ENCODE measurements at places on chromosomes 7 and 10.
A peak's percentile ranks its signal among the peaks of the same experiment; 100 is the strongest.

GRCh38 chr7:137916564-137916963 lies 69.8 kb upstream of the DGKI start:
- no peak for DNase-seq

DNA sequence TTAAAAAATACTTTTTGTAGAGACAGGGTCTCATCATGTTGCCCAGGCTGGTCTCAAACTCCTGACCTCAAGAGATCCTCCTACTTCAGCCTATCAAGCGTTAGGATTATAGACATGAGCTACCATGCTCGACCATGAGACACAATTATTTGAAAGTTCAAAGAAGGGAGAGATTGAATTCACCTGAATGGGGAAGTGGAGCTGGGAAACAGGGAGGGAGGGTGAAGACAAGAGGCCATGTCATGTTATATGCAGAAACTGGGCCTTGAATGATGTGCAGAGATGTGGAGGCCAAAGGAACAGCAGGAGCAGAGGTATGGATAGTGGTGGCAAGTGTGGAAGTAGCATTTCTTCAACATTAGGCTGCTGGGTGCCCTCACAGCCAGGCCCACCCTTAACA lies 18.7 kb upstream of the CYCS start:
- no peak for DNase-seq

DNA sequence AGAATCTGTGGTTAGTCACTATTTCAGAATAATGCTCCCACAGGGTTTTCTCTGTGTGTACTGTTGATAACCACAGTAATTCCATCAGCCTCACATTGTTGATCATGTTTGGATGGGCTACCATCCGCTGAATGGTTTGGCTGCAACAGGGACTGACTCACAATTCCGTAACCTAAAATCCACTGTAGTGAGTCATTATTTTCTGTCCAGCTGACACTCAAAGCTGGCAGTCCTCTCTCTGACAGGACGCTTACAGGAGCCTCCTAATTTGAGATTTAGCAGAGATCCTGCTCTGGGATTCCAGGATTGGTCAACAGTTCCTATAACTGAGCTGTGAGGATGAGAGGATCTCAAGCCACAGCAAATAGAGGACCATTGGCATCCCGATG lies 32.7 kb downstream of the VWA2 start:
- no peak for DNase-seq

GRCh38 chr10:129032372-129033313 lies 434.4 kb upstream of the MGMT start:
- no peak for DNase-seq

DNA sequence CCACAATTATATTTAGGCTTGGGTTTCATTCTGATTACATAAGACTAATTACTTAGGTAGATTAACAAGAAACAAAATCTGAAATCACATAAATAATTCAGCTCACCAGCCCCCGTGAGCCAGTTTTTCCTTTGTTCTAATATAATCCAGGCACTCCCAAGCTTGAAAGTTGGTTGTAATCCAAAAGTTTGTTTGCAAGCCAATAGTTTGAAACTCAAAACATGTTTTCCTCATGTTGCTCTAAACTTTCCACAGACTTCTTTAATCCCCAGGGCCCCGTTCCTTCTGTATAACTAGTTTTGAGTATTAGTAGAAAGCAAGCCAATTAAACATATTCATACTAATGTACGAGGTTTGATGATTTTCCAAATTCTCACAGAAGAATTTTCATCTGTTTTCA lies 56.1 kb downstream of the SP8 start:
- no peak for DNase-seq

GRCh38 chr7:158286210-158286609 lies 301.4 kb downstream of the PTPRN2 start:
- no peak for DNase-seq

- no peak for DNase-seq
These were observed at the start of gene NPFFR1 for GRCh38 chr10:70283445-70284399. Gene NPFFR1, minus strand, starts transcription at chr10:70284004. Its CDS starts 328 bp downstream, at chr10:70283676.

DNA sequence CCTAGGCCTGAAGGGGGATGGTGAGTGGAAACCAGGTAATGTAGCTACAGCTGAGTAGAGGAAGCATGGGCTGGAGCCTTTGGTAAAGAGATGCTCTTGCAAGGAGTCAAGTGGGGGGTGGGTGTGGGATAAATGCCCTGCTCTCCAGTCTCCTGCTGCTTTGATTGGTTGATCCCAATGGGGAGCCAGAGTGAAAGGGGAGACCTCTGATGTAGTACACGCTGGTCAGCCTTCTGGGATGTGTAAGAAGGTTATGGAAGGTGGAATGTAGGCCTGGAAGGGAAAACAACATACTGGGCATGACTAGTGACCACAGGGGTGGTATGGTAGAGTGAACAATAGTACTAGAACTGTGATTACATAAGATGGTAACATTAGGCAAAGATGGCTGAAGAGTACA lies 44.3 kb downstream of the TET1 start:
- no peak for DNase-seq

DNA sequence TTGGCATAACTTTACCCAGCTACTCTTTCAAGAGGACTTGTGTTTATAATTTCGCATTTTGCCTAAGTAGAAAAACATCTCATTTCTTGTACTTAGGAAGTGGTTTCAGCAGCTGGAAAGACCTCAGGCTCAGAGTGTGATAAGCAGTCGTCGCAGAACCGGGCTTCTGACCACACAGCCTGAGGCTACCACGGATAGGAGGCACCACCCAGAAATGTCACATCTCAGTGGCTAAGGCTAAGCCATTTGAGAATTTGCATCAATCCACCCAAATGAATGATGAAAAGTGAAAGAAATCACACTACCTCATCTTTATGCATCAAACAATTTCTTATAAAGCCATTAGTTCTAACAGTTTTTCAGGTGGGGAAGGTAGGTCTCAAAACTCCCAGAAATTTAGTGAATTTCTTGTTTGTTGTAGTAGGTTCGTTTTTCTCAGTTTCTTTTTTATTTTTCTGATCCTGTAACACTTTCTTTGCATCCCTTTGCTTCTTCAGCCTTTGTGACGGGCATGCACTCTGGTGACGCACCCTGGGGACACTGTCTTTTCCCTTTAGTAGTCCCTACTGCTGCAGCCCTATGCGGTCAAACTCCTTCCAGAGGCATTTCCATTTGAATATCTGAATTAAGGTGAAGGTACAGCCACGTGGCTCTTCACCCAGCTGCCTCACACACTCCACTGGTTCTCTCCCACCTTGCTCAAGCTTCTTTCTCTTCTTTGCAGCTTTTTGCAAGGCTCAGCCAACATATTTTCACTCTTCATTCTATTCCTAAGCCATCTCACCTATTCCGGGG lies 68.5 kb downstream of the MAP3K8 start:
- DNase-seq, result peak; percentile 61

DNA sequence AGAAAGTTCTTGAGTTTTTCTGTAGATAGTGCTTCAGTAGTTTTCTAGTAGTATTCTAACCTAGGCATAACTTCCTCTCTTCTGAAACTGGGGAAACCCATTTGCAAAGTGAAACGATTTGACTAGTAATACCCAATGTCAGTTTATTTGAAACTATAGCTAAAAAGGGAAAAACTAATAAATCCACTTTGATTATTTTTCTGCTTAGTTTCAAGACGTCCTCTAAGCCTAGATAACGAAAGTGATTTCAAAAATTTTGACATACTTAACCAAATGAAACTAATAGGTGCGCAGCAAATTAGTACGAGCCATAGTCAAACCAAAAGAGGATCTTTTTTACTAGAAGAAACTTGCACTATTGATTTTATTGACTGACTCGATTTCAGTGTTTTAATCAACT lies 9.8 kb upstream of the SP8 start:
- no peak for DNase-seq

Data from GM10248 (cell line).